ENCODE measurements at places on chromosomes 1 and 21.

DNA sequence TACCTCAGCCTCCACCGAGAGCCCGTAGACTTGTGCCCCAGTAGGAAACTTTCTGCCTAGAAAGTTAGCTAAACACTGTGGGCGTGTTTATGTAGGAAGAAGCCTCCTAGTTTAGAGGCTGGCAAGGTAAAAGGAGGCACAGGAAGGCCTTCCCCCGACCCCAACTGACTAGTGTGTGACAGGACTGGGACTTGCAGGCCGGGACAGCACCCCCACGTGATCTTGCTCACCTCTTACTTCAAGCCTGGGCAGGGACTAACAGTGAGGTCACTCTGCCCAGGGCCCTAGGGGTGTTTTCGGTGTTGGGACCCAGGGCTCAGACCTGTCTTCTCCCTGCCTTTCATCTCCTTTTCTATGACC lies 392 bp upstream of the TAGLN2 start:
- DNase-seq, result no peak

GRCh38 chr1:112629256-112629655 lies 9.6 kb downstream of the CAPZA1 start:
- DNase-seq, result no peak

DNA sequence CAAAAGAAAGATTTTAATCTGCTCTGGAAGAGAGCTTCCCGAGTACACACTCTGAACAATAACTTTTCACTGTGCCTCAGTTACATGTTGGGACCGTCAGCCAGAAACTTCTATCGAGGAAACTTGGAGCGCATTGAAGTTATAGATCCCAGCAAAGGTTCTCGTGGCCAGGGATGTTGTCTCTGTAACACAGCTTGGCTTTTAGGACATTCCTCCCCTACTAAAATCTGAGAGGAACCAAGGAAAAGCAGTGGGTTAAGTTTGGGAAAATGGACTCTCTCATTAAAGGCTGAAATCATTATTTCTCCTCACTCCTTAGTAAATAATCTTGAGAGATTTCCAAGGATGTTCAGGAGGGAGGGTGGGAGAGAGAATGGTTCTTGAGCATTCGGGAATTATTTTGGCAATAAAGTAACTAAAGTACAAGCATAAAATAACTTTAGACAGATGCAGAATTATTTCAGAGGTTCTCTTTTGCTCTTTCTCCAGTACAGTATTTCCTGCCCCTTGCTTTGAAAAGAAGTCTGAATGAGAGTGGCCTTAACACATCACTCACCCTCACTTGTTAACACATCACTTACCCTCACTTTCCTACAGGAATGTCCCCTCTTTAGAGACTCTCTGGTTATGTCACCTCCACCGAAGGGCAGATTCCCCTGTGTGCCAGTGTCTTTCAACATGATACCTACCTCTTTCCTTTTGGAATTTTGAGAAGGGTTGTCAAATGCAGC lies 1.8 kb upstream of the NFIA start:
- DNase-seq, result no peak

DNA sequence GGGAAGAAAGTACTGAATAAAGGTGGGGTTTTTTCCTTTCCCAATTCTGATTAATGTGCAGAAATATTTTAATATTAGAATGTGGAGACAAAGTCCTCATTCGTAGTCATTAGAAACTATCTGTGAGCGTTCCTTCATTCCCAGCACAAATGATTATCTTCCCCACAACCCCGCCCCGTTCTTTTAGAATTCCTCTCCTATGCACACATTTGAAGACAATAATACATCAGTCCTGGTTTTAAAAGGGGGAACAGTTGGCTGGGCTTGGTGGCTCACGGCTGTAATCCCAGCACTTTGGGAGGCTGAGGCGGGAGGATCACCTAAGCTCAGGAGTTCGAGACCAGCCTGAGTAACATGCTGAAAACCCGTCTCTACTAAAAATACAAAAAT lies 876 bp downstream of the ALDH9A1 start:
- DNase-seq, result no peak
